ENCODE measurements at places on chromosomes 3 and 15.

DNA sequence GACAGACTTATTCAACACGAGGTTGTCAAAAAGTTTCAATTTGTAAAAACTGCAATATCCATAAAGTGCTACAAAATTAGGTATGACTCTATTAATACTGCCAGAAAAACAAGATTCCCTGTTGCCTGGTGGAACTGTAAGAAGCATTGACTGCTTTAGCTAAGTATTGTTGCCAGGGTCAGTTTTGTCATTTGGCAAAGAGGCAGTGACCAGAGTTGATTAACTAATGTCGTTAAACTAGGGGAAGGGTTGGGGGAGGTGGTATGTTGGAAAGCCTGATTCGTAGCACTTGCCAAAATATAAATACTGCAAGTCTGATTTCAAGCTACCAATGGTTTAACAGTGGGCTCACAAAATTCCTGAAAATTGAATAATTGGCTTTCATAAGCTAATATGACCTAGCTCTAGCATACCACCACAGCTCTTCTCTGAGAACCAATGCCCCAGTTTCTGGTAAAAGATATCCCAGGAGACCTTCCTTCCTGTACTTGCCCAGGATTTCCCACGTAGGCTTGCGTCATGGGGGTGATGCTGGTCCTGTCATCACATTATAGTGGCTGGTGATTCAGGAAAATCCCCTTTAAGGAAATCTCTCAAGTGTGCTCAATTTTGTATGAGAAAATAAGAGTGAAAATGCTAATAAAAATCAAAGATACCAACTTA is 266.4 kb upstream of the TBC1D5 start:
- DNase-seq: no peak

- no peak for DNase-seq
Measured at GRCh38 chr3:151644020-151644620, 89.6 kb upstream of the AADACL2 start.

- no peak for DNase-seq
Measured at GRCh38 chr3:139264375-139264774, 79.4 kb upstream of the MRPS22 start.

GRCh38 chr3:127423856-127424765 is 136.3 kb upstream of the PRR20G start:
- DNase-seq: no peak

GRCh38 chr3:71485896-71486295 is 97.6 kb downstream of the FOXP1 start:
- DNase-seq: no peak

DNA sequence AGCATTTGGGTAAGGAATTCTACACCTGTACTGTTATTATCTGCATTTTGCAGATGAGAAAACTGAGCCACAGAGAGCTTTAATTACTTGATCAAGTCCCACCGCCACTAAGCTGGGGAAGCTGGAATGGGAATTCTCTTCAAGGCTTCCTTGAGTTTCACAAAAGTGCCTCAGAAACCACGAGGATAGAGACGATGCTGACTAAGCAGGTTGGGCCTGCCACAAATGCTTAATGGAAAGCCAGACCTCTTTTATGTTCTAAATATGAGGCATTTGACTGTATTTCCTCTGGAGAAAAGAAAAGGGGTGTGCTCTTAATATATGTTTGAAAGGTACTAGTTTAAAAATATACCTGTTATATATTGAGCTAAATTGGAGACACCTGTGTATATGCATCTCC is 34.7 kb downstream of the ADAMTS9 start:
- DNase-seq: no peak

DNA sequence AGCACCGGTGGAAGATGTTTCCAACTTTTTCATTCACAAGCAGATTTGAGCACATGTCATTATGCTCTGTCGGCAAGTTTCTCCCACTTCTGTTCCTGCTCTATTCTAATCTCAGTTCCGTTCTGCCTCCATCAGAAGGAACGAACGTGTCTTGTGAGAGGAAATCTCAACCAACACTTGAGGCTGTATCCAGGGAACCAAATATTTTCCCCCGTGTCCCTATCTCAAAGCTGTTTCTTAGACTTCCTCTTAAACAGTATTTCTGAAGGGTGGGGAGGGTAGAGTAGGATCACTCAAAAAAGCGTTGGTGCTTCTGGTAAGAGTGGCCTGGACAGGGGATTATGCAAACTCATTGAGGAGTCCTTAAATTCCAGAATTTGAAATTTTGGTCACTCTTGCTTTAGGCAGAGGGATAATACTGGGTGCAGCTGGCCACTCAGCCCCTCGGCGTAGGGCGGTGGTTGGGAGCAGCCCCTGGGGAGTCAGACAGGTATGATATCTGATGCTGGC is 54.9 kb downstream of the FRMD4B start:
- no peak for DNase-seq

Measured in stimulated activated CD4-positive, alpha-beta T cell treated with anti-CD3 and anti-CD28 coated beads, Interleukin-1b, Interleukin-23, amount 100 ng/mL, for 24 hours (primary cell).